ENCODE measurements at places on chromosomes 12 and 14.

DNA sequence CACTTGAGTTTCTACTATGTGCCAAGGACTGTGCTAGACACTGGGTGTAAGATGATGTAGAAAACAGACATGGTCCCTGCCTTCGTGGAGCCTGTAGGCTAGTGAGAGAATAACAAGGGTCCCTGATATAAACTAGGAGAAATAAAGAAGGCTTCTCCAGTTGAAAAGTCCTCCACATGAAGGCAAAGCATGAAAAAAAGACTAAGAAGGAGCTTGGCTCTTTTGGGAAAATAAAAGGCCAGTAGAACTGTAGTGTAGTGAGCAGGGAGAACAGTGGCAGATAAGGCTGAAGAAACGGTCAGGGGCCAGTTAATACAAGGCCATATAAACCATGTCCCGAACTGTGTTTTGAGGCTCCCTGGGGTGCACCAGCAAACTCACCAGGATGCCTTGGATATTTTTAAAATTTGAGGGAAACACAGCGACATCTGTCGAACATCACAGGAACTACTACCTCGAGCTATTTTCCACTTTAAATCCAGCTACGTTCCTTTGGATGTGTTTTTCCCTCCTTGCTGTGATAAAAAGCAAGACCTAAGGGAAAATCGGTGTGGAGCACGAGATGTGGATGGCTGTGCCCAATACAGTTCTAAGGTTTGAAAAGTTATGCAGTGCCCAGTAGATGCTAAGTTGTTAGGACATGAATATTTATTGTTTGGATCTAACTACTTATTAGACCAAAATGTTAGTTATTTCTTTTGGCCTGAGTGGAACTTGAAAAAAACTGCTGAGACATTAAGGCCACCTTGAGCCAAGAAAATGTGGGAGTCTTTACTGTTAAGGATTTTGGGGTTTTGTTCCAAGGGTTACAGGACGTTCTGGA, 8.5 kb upstream of the CFL2 start:
- peak; percentile 1 for DNase-seq

- DNase-seq: no peak
Measured at GRCh38 chr14:43790681-43791080, 716.4 kb downstream of the FSCB start.

- DNase-seq: no peak
Measured at GRCh38 chr12:93657071-93657470, 20.1 kb upstream of the CRADD start.

DNA sequence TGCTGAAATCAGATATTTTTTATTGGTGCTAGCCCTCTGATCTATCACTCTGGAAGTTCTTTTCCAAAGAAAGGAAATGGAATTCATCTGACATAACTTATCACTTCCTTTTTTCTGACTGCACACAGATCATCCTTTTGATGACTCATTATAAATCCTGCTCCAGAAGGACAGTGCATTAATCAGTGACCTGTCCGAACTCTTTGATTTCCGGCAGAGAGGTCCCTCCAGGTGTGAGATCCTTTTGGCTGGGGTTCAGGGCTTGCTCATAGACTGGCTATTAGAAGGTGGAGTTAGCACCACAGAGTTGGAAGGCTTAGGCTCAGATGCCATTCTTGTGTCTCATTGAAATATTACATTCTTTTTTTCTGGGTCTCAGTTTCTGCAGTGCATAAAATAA, 328.2 kb downstream of the ZFP36L1 start:
- no peak for DNase-seq

DNA sequence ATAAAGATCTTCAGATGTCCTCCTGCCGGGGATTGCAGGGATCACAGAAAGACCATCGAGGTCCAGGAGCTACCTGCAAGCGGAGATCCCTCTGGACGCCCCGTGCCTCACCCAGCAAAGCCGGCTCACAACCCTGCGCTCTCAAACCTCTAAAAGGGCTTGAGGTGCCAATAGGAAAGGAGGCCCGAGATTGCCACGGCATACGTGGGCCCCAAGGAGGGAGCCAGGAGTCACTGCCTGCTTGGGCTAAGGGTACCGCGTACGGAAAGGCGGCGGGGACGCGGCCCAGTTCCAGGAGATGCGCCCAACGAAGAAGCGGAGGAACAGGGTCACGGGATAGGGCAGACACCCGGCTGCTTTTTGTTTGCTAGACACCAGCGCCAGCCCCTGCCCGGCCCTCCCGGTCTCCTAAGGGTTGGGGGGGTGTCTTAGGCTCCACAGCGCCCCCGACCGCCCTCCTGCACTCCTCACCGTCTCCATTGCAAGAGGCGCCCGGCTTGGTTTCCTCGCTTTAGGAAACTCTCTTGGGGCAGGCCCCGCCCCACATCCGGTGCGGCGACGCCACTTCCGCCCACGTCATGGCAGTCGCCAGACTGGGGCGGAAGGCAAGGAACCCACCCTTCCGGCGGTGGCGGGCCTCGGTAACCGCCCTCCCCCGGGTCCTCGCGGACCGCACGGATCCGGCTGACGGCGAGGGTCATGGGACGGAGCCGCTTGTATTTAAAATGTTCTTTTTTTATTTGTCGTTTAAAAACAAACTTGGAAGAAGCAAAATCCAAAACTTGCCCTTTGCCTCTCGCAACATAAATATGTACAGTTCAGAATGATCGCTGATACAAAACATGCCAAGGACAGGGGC, at the start of gene PRKAG1:
PRKAG1 (minus strand) TSS at position 516 of the 859 bp plus-strand sequence; CDS start at position 480, 36 bp downstream.
- DNase-seq: peak; percentile 95

- DNase-seq: no peak
Measured at GRCh38 chr12:91204421-91204820, 21.8 kb upstream of the DCN start.

DNA sequence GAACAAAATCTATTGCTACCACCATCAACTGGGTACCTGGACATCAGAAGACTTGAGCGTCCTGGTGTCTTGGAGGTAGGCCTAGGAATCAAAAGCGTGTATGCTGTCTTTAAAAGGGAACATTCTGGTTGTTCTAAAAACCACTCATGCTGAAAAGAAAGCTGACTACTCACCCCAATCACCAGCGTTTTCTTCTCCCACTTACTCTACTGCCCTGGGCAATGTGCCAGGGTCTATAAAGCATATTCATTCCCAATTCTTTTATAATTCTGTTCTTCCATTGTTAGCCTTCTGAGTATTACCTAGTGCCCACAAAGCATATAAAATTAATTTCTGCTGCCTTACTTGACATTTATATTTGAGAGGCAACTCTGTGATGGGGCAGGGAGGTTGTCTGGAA, 133.4 kb downstream of the KCNA5 start:
- no peak for DNase-seq

GRCh38 chr14:101350021-101350420, 211.3 kb upstream of the DIO3 start:
- DNase-seq: no peak

GRCh38 chr12:57583008-57583831, 7.8 kb upstream of the PIP4K2C start:
- peak; percentile 3 for DNase-seq

All from bone marrow (tissue), 2 donors.